ENCODE measurements at places on chromosomes 11 and 22. TPM values are rescaled to one million over a fixed set of nuclear protein-coding genes. Genes with fewer than 3 reads are reported as not detected.

DNA sequence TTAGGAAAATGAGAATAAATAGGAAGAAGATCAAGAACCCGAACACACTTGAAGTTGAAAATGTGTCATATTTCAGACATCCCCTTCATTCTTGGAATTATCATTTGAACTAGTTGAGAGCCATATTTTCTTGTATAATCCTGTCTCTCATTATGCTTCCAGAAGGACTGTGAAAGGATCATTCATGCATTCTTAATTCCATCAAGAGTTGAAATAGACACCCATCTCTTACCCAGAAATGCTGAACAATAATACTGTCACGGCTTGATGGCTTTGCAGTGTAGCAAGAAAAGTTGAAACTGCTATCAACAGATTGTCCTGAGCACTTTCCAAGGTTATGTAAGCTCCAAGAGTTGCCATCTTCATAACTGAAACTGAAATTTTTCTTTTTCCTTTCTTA, 79.7 kb downstream of the ARHGAP42 start:
- no peak for DNase-seq

DNA sequence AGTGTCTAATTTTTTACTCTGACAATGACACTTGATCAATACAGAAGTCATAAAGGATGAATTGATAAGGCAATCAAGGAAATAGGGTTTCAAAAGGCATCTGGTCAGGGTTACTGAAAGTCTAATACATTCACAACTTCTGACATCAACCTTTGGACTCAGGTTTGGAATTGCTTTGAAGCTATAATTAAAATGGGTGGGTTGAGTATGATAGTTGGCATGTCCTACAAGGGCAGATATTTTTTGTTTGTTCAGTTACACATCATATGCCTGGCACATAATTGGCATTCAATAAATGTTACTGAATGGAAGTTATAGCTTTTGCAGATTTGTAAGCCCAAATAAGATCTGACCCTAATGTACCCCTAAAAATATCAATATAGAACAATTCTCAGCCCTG, 7.3 kb upstream of the FUT4 start:
- DNase-seq, result no peak

GRCh38 chr11:64518928-64519327, 72.1 kb upstream of the SLC22A12 start:
- no peak for DNase-seq

Gene HPX
- total RNA-seq, result not detected

Measured in left ventricle myocardium superior (tissue), 1 donor.